ENCODE measurements at places on chromosomes 16 and 17.

DNA sequence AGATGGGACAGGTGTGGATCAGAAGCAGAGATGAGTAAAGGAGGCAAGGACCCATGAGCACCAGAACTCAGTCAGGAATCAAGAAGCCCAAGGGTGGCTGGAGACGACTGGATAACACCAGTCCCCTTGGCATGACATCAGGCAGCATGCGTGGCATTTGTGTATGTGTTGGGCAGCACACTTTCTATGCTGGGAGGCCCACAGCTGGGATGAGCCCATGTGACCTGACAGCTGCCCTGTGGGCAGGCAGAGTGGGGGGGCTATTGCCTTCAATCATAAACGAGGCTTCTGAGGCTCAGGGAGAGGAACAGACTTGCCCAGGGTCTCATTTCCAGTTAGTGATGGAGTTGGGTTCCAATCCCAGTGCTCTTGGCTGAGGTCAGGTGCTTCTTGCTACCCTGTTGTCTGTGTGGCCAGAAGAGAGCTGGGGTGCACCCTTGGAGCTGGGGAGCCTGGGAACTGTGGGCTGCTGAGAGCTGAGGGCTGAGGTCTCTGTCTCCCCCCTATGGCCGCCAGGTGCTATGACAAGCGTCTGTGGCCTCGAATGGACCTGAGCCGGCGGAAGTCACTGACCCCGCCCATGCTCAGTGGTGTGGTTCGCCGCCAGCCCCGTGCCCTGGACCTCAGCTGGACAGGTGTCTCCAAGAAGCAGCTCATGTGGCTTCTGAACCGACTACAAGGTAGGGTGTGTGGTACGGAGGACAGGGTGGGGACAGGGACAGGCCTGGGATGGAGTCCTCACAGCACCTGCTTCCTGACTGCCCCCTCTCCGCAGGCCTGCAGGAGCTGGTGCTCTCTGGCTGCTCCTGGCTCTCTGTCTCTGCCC lies 7.1 kb upstream of the ORAI3 start:
- DNase-seq = no peak

GRCh38 chr16:57194512-57194911 lies 8.4 kb downstream of the RSPRY1 start:
- DNase-seq = no peak

DNA sequence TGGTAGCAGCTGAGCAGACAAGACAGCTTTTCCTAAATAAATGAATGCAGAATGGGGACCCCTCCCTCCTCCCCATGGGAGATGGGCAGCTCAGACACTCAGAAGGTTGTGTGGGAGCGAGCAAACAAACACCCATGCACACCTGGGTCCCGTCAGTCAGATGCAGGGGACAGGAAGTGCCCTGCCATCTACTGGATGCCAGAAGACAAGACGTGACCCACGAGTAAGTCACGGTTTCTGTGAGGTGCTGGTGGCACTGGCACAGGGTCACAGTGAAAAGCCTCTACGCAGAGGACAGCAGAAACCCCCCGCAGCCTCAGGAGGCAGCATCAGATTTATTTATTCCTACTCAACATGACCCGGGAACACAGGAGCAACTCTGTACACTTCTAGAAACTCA lies 8.4 kb downstream of the HBQ1 start:
- no peak for DNase-seq

GRCh38 chr17:67982686-67983382 lies 13.4 kb downstream of the C17orf58 start:
- no peak for DNase-seq

DNA sequence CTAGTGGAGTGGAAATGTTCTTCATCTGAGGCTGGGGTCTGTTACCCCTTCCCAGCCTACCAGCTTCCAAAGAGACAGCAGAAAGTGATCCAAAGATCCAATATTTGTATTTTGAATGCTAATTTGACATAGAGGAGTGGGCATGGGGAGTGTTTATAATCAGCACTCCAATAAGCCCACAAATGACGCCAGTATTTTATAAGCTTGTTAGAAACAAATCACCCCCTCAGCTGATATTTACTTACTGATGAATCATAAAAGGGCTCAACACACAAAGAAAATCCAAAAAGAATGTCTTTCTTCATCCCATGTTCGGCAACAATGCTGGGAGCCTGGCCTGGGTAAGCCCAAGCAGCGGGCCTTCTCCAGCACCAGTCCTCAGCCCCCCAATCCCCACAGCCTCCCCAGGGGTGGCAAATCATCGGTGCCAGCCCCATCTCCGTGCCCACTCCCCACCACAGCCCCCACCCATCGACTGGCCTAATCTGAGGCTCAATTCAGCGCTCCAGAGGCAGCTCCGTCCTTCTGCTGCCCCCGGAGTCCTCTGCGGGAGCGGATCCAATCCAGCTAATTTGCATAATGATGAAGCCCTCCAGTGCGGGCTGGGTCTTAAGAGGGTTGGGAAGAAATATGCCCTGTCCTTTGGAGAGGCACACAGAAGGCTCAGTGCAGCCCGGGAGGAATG lies 169.5 kb downstream of the C16orf78 start:
- no peak for DNase-seq

- no peak for DNase-seq
These were observed 565 bp upstream of the XAF1 start for GRCh38 chr17:6755281-6755680.

DNA sequence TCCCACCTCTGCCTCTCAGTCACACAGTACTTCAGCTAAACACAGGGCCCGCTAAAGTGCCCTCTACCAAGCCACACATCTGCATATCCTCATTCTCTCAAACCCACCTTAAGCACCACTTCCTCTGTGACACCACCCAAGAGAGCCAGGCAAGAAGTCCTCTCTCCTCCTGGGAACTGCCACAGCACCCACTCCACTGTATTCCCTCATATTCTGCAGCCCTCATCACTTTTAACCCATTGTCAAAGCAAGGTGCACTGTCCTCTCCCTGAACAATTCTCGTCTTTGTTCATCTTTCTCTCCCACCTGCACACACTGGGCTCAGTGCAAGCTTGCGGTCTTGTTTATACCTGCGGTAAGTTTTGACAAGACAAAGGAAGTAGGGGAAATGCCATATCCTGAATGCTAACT lies 13.6 kb downstream of the CHD9 start:
- DNase-seq = no peak

DNA sequence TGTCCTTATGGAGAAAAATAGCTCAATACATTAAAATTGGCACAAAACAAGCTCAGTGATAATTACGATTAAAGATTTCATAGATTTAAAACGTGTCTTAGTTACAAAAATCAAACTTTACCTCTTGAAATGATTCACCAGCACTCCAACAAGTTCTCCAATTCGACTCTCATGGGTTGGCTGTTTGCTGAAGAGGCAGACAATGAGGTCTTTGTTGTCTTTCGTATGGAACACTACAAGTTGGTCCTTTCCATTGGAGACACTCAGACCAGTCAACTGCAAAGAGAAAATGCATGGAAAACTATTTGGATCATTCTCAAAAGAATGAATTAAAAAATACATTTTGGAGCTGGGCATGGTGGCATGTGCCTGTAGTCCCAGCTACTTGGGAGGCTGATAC lies 118.2 kb downstream of the CDK5R1 start:
- peak; percentile 18 for DNase-seq

DNA sequence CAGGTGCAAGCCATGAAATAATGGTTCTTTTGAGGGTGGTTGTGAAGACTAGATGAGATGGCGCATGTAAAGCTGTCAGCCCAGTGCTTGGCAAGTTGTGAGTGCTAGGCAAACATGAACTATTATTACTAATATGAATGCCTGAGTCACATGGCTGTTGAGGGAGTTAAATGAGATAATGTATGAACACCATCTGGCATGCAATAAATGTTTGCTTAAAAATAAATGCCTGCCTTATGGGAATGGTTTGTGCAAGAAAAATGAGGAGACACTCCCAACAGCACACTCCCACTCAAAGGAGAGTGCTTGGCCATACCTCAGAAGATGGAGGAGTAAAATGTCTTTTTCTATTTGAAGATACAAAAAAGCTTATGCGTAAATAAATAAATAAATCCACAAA lies 3.6 kb downstream of the MAPK3 start:
- no peak for DNase-seq

GRCh38 chr17:57440522-57441269 lies 184.4 kb downstream of the MSI2 start:
- peak; percentile 64 for DNase-seq

GRCh38 chr17:34570506-34570905 lies 8.9 kb upstream of the TMEM132E start:
- no peak for DNase-seq

- no peak for DNase-seq
These were observed 4.6 kb upstream of the ZNF747 start for GRCh38 chr16:30539000-30539964.

DNA sequence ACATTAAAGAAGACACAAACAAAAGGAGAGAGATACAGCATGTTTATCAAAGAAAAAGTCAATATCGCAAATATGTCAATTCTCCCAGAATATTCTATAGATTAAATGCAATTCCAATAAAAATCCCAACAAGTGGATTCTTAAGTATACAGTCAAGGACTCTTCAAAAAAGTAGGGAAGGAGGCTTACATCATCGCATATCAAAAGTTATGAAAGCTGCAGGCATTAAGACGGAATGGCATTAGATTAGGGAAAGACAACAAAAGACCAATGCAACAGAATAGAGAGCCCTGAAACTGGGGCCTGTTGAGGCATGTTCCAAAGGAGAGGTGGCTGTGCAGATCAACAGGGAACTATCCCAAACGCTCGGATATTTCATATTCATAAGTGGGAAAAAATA lies 76.0 kb downstream of the MARCHF10 start:
- no peak for DNase-seq

DNA sequence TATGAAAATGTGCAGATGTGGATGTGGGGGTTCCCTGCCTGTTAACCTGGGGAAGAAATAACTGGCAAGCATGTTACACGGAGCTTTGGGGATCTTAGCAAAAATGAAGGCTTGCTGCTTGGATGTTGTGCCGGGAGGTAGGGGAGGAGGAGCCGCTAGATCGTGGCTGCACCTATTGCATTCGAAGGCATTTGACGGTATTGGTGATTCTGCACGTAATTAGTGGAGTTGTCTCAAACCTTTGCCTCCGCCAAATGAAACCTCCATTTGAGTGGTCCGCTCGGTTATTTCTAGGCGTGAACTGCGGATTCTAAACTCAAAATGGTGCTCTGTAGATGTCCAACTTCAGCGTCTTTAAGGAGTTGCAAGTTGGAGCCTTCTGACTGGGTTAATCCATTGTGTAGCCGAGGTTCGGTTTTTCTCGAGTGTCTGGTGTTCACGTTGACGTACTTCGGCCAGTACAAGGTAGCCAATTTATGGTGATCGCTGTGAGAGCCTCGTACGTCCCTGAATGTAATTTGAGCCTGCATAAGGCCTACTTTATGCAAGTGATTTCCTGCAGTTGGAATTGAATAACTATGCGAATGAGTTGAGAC lies 1.5 kb downstream of the TNRC6C start:
- DNase-seq = peak; percentile 48

DNA sequence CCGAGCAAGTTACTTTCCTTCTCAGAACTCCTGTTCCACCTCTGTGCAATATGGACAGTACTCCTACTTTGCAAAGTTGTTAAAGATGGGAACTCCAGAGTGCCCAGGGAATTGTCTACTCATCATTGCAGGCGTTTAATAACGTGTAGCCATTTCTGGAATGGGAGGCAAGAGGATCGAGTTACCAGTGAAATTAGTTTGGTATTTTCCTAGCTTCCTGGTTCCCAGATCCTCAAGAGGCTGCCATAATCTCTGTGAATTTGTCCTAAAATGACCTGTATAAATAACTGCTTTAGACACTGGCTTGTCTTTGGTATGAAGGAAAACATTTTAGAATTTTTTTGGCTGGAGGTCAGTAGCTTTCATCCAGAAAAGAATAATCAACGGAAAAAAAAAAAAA lies 27.7 kb downstream of the WWOX start:
- no peak for DNase-seq

GRCh38 chr16:60922920-60923319 lies 1113.3 kb downstream of the CDH8 start:
- no peak for DNase-seq

- no peak for DNase-seq
These were observed 193.9 kb downstream of the SPECC1 start for GRCh38 chr17:20203018-20203417.

DNA sequence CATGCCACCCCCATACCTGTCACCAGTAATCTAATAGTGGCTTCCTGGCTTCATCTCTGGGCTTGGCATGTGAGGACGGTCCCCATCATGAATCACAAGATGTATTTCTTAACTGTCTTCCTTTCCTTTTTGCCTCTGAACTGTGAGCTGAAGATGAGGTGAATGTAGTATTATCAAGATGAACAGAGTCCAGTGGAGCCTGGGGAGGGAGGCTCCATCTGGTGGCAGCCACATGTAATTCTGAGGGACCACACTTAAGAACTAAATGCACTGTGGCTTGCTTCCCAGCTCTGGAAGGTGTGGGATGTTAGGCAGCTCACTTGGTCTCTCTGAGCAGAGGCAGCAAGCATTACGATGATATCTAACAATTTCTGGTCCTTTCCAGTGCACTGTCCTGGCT lies 354.9 kb upstream of the ASIC2 start:
- peak; percentile 8 for DNase-seq

- no peak for DNase-seq
These were observed 20.7 kb upstream of the CDH13 start for GRCh38 chr16:82605863-82606620.

GRCh38 chr17:28100936-28101335 lies 58.5 kb downstream of the NLK start:
- DNase-seq = no peak

- no peak for DNase-seq
These were observed 53.0 kb downstream of the TUBD1 start for GRCh38 chr17:59839651-59840328.

DNA sequence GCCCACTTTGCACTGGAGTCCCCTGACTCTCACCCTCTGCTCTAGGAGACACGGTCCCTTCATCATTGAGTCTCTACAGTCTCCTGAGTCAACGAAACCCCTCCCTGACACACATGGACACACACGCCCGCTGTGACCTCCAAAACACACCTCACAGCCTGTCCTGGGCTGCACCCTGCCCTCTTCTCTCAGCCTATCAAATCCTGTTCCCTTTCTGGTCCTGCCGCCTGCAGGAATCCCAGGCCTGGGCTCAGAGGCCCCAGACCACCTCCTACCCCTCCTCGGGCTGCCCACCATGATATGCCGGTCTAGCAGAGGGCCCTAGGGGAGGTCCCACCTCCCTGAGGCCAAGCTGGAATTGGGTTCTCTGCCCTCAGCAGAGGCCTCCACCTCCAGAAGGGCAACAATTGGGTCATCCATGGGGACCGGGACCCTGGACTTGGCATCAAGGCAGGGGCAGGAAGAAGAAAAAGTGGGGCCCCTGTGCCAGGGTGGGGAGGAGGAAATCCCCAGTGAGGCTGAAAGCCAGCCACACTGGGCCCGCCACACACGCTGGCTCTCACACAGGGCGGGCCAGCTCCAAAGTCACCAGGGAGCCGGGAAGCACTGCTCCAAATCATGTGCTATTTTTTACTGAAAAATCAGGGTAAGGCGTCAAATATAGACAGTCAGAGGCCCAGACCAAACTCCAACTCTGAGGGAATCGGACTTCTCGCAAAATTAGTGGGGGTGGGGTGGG lies 3.4 kb downstream of the PPP1R9B start:
- no peak for DNase-seq

GRCh38 chr17:15918261-15918660 lies 26.7 kb upstream of the ADORA2B start:
- no peak for DNase-seq

All from putamen (tissue), 1 donor.